ENCODE measurements at places on chromosomes 11 and 22. TPM values are rescaled to one million over a fixed set of nuclear protein-coding genes. Genes with fewer than 3 reads are reported as not detected.

GRCh38 chr11:100561323-100561722 lies 125.8 kb upstream of the ARHGAP42 start:
- H3K4me1 ChIP-seq = no peaks in the 10 kb centered on the region
- H3K27me3 ChIP-seq = no peaks in the 10 kb centered on the region
- H3K36me3 ChIP-seq = no peaks in the 10 kb centered on the region
- DNase-seq = no peak
- H3K4me3 ChIP-seq = no peak overlapping the region

- H3K27ac ChIP-seq = peak overlapping the region; percentile 82
- H3K27me3 ChIP-seq = no peaks in the 10 kb centered on the region
- DNase-seq = no peak
- H3K4me1 ChIP-seq = peaks cover 66% of the 10 kb centered on the region
- peaks cover 40% of the 10 kb centered on the region for H3K36me3 ChIP-seq
These were observed 8.6 kb downstream of the LRRC75B start for GRCh38 chr22:24584166-24584790.

NEFH gene
- 0.43 TPM for polyA plus RNA-seq

DEUP1 gene
- polyA plus RNA-seq = not detected

DNA sequence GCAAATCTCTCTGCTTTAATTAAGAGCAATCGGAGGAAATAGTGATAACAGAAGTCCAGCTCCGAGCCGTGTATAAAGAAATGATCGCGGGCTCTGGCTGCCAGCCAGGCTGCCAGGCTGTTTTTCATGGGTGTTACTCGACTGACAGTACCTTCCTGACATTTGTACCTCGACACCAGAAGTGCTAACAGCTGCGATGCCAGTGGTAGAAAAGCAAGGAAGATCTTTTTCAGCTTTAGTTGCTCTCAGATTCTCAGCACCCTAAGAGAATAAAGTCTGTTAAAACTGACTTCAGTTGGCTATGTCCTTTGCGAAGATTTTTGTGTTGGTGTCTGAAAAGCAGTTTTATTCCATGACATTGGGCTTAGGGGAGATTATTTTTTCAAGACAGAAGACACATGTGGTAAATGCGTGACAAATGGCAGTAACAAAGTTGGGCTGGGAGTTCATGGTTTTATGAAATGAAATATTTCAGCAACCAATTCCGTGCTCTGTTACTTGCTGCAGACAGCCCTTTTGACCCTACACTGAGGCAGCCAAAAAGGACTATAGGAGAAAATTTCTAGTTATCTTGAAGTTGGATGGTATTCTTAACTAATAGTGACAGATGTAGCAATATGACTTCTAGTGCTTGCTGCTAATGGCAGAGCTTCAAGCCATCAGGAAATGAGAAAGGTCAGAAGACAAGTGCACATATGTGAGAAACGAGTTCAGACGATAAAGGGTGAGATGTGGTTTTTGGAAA lies 296.2 kb downstream of the CNTN5 start:
- H3K4me1 ChIP-seq = no peaks in the 10 kb centered on the region
- no peak for DNase-seq
- H3K27me3 ChIP-seq = no peaks in the 10 kb centered on the region
- no peaks in the 10 kb centered on the region for H3K36me3 ChIP-seq
- H3K4me3 ChIP-seq = no peak overlapping the region
- no peak overlapping the region for H3K27ac ChIP-seq

GRCh38 chr11:116576526-116576925 lies 196.3 kb downstream of the BUD13 start:
- peaks cover 30% of the 10 kb centered on the region for H3K27me3 ChIP-seq
- no peak for DNase-seq
- H3K4me3 ChIP-seq = no peak overlapping the region
- no peak overlapping the region for H3K27ac ChIP-seq

OR4C5 gene
- polyA plus RNA-seq = not detected
